ENCODE measurements at places on chromosomes 3 and 15.

DNA sequence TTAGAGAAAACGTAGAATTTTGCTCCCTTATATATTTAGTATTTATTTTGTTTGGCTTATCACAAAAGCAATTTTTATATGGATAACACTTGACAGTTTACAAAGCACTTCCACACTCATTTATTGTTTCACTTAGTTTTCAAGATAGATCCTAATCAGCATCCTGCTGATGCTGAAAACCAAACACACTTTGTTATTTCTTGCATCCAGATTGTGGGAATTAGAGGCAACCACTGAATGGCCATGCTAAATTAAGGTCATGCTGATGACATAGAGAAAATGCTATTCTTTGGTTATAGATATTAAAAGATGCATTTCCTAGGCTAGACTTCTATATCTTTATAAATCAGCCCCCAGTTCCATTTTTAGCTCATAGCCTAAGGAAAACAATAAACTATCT is 474.1 kb upstream of the KCNMB2 start:
- DNase-seq = no peak

- DNase-seq = no peak
Observed at GRCh38 chr3:174457758-174458157, 401.4 kb upstream of the NAALADL2 start.

- no peak for DNase-seq
Observed at GRCh38 chr3:39284457-39284881, 4.6 kb upstream of the CX3CR1 start.

GRCh38 chr3:160556141-160556540 is 9.2 kb downstream of the KPNA4 start:
- DNase-seq = no peak

GRCh38 chr3:3628676-3629328 is 170.4 kb upstream of the LRRN1 start:
- DNase-seq = no peak

DNA sequence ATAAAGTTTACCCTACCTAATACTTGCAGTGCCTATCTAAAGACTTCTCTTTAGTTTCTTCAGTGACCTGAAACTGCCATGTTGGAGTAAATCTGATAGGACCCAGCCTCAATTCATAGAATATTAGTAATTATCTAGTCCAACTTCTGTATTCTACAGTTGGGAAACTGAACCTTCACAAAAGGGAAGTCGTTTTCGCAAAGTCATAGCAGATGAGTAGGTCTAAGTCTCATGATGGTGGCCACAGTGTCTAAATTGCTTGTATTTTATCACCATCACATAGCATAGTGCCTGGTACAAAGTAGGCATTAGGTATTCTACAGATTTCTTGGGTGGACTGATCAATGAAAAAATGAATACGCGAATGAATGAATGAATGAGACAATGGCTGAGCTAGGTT is 8.4 kb downstream of the GMNC start:
- no peak for DNase-seq

GRCh38 chr3:15955968-15956367 is 158.2 kb upstream of the ANKRD28 start:
- DNase-seq = no peak

- DNase-seq = no peak
Observed at GRCh38 chr15:74549816-74550215, 8.8 kb downstream of the ARID3B start.

DNA sequence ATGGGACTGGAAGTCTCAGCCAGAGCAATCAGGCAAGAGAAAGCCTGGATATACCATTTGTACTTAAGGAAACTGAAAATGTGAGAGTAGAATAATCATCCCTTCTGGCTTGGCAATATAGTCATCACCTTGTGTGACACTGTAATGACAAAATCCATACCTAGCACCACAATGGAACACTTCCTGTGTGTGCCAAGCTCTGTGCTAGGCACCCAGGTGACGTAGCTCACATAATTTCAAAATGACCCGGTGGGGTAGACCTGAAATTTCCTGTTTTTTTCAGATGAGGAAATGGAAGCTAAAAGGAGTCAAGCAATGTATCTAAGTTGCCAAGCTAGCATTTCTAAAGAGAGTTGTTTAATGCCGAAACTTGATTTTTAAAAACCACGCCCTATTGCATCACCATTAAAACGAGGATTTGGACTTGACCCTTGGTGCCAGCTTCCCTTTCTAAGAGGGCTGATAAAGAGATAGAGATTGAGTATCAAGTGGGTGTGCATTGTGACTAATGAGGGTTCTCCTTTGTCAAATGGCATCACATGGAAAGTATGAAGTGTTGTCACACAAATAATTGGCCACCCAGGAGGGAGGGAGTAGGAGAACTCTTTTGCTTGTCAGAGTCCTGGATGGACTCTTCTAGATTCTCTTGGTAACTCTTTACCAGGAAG is 141.3 kb upstream of the PDZRN3 start:
- no peak for DNase-seq

GRCh38 chr3:120846073-120846472 is 61.9 kb upstream of the STXBP5L start:
- DNase-seq = no peak

GRCh38 chr15:63864186-63864585 is 30.4 kb upstream of the HERC1 start:
- no peak for DNase-seq

DNA sequence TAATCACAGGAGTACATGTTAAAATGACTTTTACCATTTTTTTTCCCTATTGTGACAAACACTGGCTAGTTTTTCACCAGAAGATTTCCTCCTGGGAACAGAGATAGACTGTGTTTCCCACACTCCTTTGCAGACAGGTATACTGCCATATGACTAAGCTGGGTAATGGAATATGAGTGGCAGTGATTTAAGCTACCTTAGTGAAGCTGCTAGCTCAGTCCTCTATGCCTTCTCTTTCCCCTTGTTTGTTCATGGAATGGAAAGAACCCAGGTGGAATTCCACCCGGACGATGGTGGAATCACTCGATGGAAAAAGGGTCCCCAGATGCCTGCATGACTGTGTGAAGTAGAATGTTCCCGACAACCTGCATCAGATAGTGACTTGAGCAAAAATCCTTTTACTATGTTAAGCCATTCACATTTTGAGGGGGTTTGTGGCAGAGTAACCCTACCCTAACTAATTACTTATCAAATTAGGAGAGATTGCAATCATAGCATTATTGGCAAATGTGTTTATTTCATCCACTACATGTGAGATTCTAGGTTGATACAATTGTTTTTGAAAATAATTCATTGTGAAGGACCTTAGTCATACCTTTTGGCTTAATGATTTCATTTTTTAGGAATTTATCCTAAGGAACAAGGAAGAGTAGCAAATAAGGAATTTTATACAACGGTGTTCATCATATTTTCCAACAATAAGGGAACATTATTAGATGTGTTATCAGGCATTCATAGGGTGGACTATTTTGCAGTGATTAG is 16.5 kb downstream of the THSD4 start:
- no peak for DNase-seq

- no peak for DNase-seq
Observed at GRCh38 chr3:141456301-141456625, 30.6 kb upstream of the RASA2 start.

- no peak for DNase-seq
Observed at GRCh38 chr3:120348065-120348990, 826 bp downstream of the LRRC58 start.

- no peak for DNase-seq
Observed at GRCh38 chr3:18098960-18099587, 326.1 kb downstream of the SATB1 start.

- no peak for DNase-seq
Observed at GRCh38 chr15:79067072-79067833, 23.3 kb downstream of the RASGRF1 start.

DNA sequence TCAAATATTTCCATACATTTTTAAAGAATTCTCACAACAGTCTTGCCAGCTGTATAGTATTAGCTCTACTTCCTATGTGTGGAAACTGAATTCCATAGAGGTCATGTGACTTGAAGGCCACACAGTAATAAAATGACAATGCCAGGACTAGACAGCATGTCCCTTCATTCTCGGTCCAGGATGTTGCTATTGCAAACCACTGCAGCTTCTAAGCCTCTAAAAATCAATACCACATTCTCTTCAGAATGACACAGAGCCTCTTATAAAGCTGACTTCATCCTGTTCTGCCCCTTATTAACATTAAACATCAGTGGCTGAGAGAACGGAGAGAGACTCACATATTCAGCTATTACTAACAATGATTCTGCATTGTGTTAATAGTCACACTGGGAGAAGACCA is 240.3 kb upstream of the PEX5L start:
- no peak for DNase-seq

DNA sequence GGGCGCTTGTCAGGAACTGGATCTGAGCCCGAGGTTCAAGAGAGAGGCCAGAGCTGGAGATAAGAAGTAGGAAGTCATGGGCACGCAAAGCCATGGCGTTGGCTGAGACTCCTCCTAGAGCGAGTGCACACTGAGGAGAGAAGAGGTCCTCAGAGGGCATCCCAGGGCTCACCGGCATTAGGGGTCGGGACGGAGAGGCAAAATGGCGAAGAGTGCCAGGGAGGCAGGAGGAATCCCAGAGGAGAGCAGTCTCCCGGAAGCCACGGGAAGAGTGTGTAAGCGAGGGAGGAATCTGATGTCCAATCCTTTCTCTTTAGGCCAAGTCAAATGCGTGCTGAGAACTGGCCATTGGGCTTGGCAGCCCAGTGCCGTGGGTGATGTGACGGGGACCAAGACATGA is 24.0 kb downstream of the EFCC1 start:
- peak; percentile 37 for DNase-seq

DNA sequence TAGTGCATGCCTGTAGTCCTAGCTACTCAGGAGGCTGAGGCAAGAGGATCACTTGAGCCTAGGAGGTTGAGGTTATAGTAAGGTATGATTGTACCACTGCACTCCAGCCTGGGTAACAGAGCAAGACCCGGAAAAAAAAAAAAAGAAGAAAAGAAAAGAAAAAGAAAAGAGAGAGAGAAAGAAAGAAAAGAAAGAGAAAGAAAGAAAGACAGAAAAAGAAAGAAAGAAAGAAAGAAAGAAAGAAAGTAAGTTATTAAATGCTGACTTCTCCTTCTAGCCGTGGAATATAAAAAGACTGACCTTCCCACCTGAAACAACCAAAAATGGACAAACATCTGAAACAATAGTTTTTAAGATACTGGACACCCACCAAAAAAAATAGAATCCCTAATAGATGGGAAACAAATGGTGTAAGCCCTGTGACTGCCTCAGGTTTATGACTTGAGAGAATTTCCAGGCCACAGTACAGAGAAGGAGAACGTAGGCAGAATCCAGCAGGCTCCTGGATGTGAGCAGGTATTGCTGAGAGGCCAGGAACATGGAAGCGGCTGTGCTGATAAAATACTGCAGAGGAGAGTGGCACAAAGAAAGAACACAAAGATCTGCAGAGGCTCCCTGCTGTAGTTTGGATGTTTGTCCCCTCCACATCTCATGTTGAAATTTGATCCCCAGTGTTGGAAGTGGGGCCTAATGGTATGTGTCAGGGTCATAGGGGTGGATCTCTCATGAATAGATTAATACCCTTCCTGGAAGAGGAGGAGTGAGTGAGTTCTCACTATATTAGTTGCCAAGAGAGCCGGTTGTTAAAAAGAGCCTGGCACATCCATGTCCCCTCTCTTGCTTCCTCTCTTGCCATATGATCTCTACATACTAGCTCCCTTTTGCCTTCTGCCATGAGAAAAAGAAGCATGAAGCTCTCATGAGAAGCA is 41.8 kb upstream of the PRSS50 start:
- DNase-seq = no peak

DNA sequence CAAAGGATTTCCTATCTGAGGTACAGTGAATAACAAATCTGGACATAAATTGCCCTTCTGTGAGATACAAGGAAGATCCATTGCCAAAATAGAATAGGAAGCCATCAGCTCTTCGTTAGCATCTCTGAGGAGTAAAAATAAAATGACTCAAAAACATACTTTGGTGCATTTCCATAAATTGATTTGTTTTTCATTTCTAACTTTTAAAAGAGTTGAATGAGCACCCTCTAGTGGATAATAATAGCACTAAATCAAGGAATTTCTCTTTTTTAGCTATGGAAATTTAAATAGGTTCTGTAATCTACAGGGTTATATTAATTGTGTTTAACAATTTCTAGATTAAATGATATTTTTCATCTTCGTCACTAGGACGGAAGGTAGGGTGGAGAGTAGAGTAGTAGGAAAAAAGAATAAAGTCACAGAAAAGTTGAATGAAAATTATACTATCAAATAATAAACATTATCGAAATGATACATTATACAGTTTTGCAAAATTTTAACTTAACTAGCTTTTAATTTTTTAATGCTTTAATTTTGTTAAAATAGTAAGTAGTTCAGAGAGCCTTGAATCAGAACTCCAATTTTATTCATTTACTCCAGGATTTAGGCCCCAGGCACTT is 6.4 kb downstream of the NSUN3 start:
- DNase-seq = no peak

DNA sequence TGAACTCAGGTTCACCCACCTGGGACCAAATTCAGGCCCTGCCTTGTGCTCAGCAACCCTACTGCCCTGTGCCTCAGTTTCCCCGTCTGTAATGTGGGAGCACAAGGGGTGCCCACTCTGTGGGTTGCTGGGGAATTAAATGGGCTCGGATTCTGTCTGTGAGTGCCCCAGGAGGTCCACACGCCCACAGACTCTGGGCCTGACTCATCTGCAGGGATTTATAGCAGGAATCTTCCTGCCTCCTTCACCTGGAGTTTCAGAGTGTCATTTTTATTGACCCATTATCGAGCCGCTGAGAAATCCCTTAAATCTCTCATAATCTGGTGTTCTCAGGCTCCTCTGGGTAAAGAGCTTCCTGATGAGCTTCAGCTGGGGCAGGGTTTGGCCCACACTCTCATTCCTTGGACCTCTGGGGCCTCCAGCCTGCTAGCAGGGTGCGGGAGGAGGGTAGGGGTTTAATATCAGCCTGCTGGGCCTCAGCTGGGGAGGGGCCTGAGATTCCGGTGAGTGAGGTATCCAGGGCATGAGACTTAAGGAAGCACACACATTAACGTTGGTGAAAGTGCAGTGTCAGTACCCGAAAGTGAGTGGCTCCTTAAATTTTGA is 16.4 kb downstream of the C3orf18 start:
- DNase-seq = no peak

- no peak for DNase-seq
Observed at GRCh38 chr3:194905696-194906095, 220.0 kb downstream of the FAM43A start.

GRCh38 chr15:41971089-41971894 is 1.1 kb downstream of the EHD4 start:
- DNase-seq = peak; percentile 76

- peak; percentile 63 for DNase-seq
Observed at GRCh38 chr3:139574026-139574947, 34.7 kb upstream of the RBP1 start.

- peak; percentile 52 for DNase-seq
Observed at GRCh38 chr15:100081454-100081853, 260.3 kb downstream of the ADAMTS17 start.

DNA sequence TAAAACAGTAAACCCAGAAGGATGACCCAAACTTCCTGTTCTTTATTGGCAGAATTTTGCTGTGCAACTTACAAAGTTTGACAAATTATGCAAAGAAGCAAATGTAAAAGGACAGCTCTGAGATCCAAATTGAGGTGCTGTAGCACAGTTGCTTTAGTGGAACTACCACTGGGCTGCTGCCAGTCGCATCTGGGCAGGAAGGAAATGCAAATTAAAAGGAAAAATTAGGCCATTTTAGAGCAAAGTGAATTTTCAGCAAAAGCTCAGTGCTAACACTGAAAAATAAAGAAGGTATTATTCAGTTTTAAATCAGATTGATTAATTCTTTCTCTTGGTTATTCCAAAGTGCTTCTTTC is 104.5 kb downstream of the ZMAT3 start:
- DNase-seq = no peak

All from pancreas (tissue), 10 donors.